Stimulated activated CD8-positive, alpha-beta memory T cell treated with anti-CD3 and anti-CD28 coated beads, Interleukin-15, amount 100 ng/mL, for 48 hours (primary cell): ENCODE measurements at places on chromosomes 6 and 20.

DNA sequence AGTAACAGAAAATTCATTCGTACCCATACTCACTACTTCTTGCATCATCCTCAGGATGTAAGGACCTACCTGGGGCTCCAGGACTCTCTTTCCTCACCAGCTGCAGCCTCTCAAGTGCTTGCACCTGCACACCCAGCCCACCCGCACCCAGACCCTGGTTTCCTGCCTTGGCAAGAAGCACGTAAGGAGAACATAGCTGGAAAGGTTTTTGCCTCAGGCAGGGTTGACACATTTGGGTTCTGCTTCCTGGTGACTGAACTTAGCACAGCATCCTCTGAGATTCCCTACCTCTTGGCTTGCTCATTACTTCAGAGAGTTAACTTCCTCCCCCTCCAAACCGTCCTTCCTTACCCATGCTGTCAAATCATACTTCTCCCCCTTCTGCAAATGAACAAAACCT lies 556.9 kb downstream of the CD83 start:
- DNase-seq = no peak

DNA sequence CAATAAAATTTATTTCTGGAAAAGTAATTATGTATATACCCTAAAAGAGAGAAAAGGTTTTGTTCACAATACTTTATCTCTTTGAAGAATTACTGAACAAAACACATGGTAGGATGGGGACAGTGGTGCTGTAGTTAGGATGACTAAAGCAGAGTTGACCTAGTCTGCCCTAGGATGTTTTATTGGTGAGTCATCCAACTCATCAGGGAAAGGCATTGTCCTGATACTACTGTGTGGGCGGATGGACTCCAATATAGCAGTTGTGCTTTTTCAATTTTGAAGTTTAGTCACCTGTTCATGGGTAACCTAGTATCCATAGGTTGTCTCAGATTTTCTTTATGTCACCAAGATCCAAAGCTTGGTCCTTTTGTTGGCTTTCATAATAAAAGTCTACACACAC lies 53.3 kb upstream of the EYS start:
- DNase-seq = no peak

DNA sequence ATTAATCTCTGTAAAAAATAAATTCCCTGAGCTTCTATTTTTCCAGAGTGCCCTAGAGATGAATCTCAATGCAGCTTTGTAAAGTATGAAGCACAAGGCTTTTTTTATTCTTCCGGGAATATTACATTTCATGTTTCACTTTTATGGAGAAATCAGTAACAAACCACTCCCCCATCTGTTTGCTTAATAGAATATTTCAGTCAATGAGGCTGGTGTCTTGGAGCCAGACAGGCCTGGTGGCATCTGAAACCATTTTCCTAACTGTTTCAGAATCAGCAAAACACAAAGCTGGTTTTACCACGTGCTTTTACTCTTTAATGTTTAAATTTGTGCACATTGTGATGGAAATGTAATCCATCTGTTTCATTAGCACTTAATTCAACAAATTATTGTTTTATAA lies 400.8 kb upstream of the HSF2 start:
- no peak for DNase-seq

DNA sequence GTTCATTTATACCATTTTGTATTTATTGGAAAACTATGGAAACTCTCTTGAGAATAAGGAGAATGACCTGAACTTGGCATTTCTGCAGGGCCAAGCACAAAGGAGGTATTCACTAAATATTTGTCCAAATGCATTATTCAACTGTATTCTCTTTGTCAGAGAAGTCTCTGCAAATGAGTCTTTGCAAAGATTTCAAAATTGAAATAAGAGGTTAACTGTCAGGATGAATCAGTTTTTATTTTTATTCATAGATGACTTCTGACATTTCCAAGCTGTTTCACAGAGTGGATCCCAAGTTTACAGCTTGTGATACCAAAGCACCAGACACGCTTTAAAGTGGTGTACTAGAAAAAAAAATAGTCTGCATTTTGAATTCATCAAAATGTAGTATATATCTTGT lies 131.6 kb downstream of the UTRN start:
- DNase-seq = no peak

DNA sequence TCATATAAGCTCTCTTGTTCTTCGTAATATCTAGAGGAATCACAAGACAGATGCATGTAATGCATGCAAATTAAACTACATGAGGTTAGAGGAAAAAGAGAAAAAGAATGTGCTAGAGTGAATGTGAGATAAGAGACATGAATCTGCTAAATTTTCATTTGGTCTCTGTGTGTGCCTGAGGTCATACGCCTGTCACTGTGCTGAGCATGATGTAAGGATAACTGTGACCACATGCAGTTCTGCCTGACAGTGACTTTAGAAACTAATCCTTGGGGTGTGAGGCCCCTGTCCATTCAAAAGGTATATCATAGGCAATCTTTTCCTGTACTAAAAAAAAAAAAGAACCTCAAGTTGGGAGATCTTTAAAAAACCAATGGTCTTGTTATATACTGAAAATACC lies 70.6 kb downstream of the SHPRH start:
- DNase-seq = no peak

- no peak for DNase-seq
These were observed 127.7 kb upstream of the LRFN2 start for GRCh38 chr6:40714576-40715564.

DNA sequence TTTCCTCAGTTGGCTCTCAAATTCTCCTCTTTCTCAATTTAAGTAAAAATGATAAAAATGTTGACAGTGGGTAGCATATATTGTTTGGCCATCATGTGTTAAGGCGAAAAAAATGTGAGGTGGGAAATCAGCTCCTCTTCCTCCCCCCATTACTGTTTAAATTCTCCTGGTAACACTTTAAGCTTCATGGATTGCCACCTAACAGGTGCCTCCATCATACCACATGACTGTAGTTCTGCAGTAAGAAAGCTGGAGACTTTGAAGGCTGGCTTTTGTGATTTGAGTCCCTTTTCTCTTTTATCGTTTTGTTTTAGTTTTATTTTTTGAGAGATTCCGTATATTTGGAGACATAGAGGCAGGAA lies 1.2 kb downstream of the ZFAND3 start:
- no peak for DNase-seq

- DNase-seq = no peak
These were observed 9.4 kb downstream of the SPDEF start for GRCh38 chr6:34546551-34547321.

GRCh38 chr6:7125290-7125689 lies 17.5 kb downstream of the RREB1 start:
- no peak for DNase-seq

- DNase-seq = no peak
These were observed 49.9 kb upstream of the ADGRF1 start for GRCh38 chr6:47091886-47092668.

DNA sequence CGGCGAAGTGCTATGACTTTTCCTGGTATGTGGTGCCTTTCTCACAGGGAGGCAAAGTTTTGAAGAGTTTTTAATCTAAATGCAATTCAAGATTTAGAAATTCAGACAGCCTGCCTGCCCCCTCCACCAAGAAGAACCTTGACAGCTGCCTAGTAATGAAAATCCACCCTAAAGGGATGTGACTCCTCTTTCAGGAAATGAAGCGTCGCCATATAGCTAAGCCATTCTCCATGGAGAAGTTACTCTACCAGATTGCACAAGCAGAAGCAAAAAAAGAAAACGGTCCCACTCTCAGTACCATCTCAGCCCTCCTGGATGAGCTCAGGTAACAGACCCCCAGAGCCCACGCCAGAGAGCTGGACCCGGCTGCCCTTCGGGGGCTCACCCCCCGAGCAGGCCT lies 150.1 kb downstream of the DTNBP1 start:
- DNase-seq = no peak

GRCh38 chr6:68087399-68088133 lies 547.5 kb upstream of the ADGRB3 start:
- no peak for DNase-seq

DNA sequence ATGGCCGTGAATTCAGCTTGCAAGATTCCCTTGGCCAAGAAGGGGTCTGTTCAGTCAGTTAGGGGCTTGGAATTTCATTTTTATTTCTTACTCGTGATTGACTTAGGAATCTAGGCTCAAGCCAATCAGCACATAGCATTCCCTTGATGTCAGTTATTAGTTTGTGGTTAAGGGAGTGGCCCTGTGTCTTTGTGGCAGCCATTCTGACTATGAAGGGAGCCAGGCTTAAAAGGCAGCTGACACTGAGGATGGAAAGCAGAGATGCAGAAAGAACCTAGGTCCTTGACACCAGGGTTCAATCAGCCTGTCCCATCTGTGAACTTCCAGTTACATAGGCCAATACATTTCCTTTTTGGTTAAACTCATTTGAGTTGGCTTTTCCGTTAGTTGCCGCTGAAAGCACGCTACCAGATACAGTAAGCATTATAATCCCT lies 48.1 kb downstream of the MCUR1 start:
- DNase-seq = no peak

DNA sequence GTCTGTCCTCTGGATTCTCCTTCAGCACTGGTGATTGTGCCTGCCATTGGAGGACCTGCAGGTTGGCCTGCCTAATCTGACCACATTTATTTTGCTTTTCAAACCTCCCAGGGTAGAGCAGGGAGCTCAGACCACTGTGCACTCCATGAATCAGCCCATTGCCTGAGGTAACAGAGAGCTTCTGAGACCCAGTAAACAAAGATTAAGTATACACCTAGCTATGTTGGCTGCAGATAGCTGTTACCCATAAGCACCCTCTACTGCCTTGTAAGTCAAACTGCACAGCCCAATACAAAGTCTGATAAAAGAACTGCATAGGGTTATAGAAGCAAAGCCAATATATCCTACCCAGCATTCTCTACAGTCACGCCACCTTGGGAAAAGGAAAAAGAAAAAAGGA lies 338.7 kb downstream of the HTR1B start:
- DNase-seq = no peak

- no peak for DNase-seq
These were observed 24.6 kb downstream of the DAAM2 start for GRCh38 chr6:39816747-39817146.

DNA sequence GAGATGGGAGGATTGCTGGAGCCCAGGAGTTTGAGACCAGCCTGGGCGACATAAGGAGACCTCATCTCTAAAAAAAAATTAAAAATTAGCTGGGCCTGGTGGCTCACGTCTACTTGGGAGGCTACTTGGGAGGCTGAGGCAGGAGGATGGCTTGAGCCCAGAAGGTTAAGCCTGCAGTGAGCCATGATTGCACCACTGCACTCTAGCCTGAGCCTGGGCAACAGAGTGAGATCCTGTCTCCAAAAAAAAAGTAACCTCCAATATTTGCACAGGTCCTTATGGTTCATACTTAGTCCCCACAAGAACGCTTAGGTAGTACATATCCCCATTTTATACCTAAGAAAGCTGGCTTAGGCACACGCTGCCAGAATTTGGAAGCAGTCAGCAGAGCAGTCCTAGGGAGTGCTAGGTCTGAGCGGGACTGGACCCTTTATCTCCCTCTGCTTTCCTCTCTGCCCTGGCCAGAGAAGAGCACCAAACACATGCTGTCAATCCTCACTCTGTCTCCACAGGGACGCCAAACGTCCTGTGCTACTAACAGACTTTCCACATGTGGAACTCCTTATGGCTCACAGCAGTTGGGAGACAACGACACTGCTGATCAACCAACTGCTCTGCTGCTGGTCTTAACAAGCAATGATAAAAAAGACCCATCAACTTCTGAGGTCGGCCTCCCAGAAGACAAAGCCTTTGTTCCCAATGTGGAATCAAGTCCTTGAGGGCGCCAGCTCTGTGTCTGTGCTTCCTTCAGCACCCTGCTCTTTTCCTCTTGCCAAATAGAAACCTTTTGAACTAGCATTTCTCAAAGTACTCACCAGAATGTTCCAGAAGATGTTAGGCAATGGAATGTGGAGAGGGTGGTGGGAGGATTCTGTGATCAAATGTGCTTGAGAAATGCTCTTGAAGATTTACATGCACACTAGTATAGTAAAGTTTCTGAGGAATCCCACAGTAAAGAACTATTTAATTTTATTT lies 226.3 kb upstream of the DTNBP1 start:
- no peak for DNase-seq

DNA sequence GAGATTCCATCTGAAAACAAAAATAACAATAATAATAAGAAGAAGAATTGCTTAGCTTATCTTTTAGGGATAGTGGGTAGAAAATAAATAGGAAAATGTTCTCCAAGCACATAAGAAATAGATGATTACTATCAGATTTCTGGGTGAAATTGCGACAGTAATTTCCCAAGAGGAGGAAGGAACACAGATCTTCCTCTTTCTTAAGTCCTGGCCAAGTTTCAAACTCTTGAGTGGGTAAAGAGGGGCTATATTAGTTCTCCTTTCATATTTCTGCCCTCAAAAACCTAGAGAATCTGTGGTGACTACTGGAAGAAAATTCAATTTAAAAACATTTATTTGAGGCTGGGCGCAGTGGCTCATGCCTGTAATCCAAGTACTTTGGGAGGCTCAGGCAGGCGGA lies 63.7 kb downstream of the PHACTR2 start:
- DNase-seq = no peak

DNA sequence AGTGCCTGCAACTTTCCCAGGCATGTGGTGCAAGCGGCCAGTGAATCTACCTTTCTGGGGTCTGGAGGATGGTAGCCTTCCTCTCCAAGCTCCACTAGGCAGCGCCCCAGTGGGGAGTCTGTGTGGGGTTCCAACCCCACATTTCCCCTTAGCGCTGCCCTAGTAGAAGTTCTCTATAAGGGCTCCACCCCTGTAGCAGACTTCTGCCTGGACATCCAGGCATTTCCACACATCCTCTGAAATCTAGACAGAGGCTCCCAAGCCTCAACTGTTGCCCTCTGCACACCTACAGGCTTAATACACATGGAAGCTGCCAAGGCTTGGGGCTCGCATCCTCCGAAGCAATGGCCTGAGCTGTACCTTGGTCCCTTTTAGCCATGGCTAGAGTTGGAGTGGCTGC lies 321.6 kb downstream of the TFAP2A start:
- DNase-seq = no peak

DNA sequence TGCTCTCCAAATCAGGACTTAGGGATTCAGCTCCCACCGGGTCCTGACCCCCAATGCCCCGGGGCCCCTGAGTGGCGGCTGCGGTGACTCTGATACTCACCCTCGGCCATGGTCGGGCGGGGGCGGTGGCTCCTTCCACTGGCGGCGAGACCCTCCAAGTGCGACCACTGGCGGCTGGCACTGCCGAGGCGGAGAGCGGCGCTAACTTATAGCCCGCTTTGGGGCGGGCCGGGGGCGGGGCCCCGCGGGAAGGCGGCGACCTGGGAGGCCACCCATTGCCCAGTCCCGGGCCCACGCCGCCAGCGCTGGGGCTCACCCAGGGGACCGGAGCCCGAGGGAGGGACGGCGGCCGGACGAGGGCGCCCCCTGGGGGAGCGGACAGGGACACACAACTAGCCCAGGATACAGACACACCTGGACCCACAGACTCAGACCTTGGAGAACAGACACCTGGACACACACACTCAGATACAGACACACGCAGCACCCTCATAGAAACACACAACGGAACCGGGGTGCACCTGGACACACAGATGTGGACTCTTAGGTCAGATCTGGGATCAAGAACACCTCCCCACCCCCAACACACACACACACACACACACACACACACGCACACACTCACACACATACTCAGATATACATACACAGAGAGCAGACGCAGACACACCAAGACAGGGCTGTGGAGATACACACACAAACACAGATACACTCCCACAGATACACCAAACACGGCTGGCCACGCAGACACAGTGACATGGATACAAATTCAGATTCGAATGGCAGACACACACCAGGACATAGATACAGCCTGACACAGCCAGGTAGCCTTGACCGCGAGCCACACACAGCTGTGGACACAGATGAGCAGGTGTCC lies at the start of gene TGM2:
TSS of gene TGM2 (minus strand) at position 182 of the 877 bp plus-strand sequence. CDS start at position 110, 72 bp downstream.
- peak; percentile 15 for DNase-seq

- DNase-seq = no peak
These were observed 14.5 kb downstream of the TMX4 start for GRCh38 chr20:8005033-8005432.
